Endodermal cell (in vitro differentiated cells): ENCODE measurements at places on chromosomes 6 and 20. TPM values are rescaled to one million over a fixed set of nuclear protein-coding genes. Genes with fewer than 3 reads are reported as not detected.

The SLC12A5 gene
- total RNA-seq = 5.7 to 12.7 TPM (median 8.1 TPM) in 3 replicates

The SCUBE3 gene
- 0.81 and 0.86 TPM in 2 replicates for total RNA-seq

The FAXC gene
- 8.8 and 10.6 TPM in 2 replicates for total RNA-seq

The SCP2D1 gene
- not detected in 2 replicates for total RNA-seq

The CST7 gene
- not detected in 2 replicates for total RNA-seq

The TCP11 gene
- not detected in 2 replicates for total RNA-seq

The NHLRC1 gene
- total RNA-seq = 0.29 to 0.55 TPM (median 0.35 TPM) in 3 replicates

The GSTA2 gene
- 1.1 to 5.4 TPM (median 5.0 TPM) in 3 replicates for total RNA-seq

The DDR1 gene
- 151 to 241 TPM (median 154 TPM) in 3 replicates for total RNA-seq

The CPNE5 gene
- total RNA-seq = 0.29 to 0.54 TPM (median 0.42 TPM) in 3 replicates

The IPCEF1 gene
- total RNA-seq = 1.6 to 2.7 TPM (median 2.2 TPM) in 3 replicates

The SLC22A7 gene
- total RNA-seq = not detected in 2 replicates

The HLA-DQB1 gene
- total RNA-seq = 9.1 and 11.1 TPM in 2 replicates
